IMR-90 (cell line): ENCODE measurements at places on chromosomes 4 and X.

GRCh38 chr4:155614111-155614762, 52.4 kb upstream of the GUCY1A1 start:
- peak; percentile 77 for DNase-seq

- no peak for DNase-seq
Observed at GRCh38 chr4:123869286-123870215, 473.0 kb downstream of the SPRY1 start.

DNA sequence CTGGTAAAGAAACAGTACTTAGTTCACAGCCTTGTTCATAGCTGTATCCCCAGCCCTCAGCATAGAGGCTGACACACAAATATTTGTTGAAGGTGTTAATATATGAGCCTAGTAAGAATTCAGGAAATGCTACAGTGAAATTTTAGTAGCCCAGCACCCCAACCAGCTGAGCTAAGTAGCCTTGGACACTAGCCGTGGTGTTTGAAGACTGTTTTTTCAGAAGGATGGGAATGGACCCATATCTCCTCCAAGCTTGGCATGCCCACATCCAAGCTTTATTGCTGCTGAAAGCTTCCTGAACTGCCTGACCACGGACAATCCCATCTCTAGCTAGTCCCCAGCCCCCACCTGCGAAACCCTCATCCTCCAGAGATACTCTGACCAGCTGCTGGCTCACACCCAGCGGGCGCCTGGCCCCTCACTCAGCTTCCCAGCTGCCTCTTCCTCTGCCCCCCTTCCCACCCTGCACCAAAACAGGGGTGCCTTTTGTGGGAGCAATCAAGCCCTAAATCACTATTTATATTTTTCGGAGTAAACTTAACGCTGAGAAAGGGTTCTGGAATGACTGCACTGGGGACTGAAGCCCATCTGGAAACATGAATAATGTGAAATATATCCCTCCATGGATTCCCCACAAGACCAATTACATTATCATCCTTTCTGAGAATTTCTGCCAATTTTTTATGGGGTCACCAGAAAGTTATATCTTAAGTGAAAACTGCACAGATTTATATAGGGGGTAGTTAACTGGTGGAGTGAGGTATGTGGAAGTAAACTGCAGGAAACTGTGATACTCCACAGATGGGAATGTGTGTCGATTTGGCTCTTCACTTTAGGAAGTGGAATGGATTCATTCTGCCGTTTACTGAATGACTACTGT, 41.1 kb upstream of the CBR4 start:
- no peak for DNase-seq

DNA sequence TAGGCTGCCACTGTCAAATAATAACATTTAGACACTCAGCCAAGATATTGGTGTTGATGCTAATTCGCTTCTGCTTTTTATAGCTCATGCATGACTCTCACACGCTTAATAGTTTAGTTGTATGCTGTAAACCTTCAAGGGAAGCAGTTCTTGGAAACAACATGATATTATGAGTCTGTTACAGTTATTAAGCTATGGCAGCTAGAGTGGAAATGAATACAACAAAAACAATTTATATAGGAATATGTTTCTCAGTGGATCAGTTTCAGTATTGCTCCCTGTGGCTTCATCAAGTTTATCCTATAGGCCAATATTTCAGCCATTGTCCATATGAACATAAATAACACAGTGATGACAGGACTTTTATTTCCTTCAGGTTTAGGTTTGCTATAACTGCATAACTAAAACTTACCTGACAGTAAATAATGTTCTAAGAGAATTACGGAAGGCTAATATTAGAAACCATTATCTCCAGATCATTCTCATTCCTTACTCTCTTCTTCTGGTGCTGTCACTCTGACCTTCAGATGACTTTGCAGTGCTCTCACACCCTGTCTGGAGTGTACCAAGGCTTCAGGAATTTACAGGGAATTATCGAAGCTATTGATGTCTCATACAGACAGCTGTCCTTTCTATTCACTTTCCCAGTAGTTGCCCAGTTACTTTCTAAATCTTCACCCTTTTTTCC, 555.0 kb downstream of the ANKRD50 start:
- DNase-seq = no peak

- peak; percentile 92 for DNase-seq
Observed at GRCh38 chrX:17559728-17560379, 177.4 kb upstream of the SCML1 start.

GRCh38 chrX:63764946-63765345, 20.1 kb downstream of the ARHGEF9 start:
- peak; percentile 34 for DNase-seq

DNA sequence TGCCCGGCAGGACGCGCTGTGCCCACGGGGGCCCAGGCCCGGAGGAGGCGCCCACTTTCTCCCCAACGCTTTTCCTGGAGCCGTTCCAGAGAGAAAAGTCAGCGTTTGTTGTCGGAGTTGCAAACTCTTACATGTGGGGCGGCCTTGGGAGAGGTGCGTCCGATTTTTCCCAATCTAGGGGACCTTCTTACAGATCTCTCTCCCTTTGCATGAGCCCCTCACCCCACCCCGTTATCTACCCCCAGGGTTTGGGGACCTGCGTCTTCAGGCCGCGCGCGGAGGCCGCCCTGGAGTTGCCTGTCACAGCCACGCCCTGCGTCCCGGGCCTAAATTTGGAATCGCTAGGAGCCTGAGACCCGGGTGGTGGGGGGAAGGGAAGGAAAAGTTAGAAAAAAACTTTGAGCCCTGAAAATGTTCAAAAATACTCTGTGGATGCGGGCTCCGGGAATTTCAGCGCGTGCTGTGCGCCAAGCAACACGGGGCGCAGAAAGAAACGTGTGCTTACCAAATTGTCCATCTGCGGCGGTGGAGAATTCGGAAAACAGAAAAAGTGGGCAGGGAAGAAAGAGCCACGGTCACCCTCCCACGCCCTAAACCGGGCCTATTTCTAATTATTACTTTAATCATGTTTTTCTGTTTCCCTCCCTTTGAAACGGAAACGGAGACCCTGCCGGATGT, 587 bp downstream of the CD99 start:
- DNase-seq = peak; percentile 31

DNA sequence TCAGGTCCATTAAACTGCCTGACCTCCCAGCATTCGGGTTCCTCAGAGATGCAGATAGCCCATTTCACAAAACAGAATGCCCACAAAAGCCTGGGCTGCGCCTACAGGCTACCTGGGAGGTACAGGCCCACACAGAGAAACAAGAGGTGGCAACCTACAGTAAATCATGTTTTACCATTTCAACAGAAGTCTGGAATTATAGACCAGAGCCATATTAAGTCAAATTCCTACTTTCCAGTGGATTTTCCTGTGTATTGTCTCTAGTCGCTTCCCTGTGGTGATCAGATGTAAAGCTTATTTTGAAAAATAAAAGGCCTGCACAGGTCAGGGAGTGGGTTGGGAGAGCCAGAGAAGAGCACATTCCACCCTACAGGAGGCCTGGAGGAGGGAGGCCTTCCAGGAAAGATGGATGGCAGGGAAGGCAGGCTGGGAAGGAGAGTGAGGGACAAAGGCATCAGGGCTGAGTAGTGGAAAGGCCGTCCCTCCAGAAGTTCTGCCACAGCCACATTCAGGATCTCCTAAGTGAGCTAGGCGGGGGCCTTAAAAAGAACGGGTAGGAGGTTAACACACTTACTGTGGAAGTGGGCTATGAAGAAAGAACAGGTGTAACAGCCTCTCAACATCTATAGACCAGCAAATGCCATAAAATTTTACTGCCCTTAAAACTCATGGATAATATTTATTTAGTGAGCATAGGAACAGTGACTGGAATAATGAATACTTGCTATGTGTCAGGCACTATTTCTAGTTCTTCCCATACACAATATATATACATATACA, 19.0 kb upstream of the USO1 start:
- no peak for DNase-seq

DNA sequence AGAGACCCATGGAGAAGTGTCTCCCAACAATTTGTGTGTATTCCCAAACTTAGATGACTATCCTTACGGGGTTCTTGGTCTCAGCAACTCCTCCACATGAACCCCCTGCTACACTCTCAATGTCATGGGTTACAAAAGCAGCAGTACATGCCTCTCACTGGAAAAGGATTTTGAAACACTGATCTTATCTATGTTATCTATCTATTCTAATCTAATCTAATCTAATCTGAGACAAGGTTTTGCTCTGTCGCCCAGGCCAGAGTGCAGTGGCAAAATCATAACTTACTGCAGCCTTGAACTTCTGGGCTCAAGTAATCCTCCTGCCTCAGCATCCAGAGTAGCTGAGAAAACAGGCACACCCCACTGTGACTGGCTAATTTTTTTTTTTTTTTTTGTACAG, 19.3 kb downstream of the TSPAN5 start:
- DNase-seq = no peak

- no peak for DNase-seq
Observed at GRCh38 chrX:153573984-153574383, 25.0 kb downstream of the CCNQ start.
